ENCODE measurements at places on chromosomes 5 and 9.

- DNase-seq, result no peak
Measured at GRCh38 chr5:74028976-74029375, 403.0 kb downstream of the ARHGEF28 start.

DNA sequence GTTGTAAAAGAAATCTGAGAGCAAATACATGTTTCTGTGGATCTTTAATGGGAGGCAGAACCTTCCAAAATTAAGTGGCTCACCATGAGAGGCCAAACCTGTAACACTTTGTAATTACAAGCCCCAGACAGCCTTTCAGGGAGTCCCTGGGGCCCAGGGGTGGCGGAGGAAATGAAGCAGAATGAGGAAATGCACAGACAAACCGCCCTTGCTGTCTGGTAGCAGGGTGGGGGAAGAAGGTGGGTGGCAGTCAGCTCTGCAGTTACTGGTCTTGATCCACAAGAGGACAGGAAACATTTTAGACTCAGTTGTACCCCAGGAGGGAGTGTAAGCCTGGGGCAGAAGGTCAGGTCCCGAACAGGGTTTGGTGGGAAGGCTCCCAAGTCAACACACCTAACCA lies 6.5 kb downstream of the ARL14EPL start:
- DNase-seq, result no peak

DNA sequence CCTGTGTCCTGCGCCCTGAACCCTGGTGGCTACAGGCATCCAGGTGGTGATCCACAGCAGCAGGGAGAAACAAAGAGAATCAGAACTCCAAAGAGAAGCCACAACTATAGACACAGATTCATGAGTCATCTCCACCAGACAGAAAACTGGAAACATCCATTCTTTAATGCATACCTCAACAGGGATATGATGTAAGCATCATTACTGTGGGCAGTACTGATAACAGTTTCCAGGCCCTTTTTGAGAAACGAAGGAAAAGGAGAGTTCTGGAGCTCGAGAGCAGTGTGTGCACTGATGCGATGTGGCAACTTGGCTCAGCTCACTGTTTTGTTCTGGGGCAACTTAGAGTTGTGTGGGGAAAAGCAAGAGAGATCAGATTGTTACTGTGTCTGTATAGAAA lies 215.6 kb upstream of the ADAMTS16 start:
- DNase-seq, result no peak

DNA sequence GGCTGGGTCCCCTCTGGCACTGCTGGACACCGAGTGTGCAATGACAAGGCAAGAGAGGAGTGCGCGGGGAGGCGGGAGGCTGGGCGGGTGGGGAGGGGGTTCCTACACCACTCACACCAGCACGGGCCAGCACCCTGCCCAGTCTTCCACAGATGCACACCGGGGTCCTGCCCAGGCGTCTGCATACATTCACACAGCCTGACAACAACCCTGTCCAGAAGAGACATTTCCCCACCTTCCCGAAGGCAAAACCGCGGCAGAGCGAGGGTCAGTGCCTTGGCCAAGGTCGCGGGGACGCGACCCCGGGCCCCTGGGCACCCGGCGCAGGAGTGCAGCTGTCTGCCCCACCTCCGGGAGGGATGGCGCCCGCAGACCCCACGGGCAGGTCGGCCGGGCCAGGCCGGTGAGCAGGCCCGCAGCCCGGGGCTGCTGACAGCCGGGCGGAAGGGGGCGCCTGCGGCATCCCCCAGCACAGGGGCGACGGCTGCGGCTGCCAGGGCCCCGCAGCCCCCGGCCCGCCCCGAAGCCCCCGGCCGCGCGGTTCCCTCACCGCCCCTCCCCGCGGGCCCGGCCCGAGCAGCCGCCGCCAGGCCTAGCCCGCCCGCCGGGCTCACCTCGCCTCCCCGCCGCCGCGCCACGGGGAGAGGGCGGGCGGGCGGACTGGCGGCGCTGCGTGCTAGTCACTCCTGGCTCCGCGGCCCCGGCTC lies 496 bp downstream of the MAPK9 start:
- DNase-seq, result no peak

DNA sequence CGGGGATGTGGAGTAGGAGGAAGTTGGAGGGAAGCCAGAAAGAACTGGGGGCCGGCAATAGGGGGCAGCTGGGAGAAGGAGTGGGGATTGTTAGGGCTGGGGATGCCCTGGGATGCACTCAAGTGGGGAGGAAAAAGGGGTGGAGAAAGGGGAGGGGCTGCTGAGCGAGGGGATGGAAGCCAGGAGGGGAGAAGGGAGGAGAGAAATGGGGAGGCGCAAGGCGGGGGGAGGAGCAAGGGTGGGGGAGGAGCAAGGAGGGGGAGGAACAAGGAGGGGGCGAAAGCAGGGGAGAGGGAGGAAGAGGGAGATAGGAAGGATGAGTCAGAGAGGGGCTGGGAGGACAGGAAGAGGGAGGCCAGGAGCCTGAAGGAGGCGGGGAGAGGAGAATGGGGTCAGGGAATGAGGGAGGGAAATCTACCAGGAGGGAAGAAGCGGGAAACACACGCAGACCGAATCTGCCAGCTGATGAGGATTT lies 1.6 kb downstream of the IRX4 start:
- DNase-seq, result no peak

Measured in NCI-H446 treated with DMSO at 0.1 percent for 48 hours (cell line).